ENCODE measurements at places on chromosomes 7 and 10. TPM values are rescaled to one million over a fixed set of nuclear protein-coding genes. Genes with fewer than 3 reads are reported as not detected.

GRCh38 chr10:105952153-105952552 lies 1212.4 kb downstream of the SORCS1 start:
- DNase-seq: no peak

DNA sequence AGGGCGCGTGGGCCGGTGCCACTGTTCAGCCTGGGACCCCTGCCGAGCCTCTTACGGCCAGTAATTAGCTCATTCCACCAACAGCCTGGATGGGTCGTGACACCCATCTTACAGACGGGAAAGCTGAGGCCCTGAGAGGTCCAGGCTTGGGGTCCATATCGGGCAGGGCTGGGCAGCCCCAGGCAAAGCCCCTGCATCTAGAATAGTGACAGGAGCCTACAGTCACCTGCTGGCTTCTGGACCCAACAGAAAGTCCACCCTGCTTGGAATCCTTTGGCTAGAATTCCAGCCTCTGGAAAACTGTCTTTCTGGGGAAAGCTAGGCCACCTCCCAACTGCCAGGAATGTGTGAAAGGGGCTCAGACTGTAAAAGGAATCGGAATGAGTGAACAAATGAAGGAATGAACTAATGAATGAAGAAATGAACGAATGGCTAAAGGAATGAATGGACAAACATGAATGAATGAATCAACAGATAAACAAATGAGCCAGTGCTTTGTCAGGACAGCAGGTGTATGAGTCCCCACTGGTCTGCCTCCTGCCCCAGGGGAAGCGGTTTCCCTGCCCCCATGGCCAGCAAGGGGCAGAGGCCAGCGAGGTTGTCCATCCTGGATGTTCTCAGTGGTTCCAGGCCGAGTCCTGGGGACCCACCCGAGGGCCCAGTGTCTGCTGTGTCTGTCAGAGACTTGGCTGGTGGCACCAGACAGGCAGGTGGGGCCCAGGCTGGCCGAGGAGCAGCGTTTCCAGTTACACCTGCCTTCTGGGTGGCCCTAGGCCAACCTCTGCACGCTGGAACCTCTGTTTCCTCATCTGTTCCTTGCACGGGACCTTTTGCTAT lies 24.1 kb upstream of the PDGFA start:
- DNase-seq: peak; percentile 43

DNA sequence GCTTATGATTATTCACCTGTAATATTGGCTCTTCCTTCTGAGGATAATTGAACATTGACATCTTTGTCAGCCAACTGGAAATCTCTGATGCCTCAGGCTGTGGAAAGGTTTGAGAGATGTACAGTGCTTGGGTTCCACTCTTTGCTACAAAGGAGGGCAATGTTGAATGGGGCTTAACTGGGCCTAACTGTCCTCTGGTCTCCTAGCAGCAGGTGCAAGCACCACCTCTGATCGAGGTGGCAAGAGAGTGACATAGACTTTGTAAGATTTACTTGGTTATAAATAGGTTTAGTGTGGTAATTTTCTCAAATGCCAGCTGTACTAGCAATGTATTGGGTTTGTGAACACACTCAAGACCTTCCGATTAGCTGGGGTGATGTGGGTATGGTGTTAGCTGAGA lies 21.1 kb downstream of the CYP2C8 start:
- no peak for DNase-seq

- DNase-seq: no peak
These were observed 258.4 kb downstream of the PLXNA4 start for GRCh38 chr7:132317701-132318351.

GRCh38 chr7:80830584-80831285 lies 88.1 kb downstream of the SEMA3C start:
- DNase-seq: no peak

DNA sequence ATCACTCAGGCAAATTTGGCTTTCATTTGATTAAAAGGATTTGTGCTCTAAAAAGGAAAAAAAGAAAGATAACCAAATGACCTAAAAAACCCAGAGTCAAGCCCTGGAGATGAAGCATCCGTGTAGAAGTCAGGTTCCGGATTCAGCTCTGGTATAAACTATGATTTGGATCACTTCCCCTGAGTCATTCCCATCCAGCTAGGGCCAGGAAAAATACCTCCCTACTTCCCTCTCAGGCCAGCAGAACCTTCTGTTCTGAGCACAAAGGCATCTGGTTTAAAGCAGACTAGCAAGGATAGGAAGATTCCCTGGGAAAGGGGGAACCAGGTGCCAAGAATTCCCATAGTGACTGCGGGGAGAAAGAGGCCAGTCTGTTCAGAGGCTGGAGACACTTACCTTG lies 25.7 kb upstream of the NDST2 start:
- DNase-seq: no peak

DNA sequence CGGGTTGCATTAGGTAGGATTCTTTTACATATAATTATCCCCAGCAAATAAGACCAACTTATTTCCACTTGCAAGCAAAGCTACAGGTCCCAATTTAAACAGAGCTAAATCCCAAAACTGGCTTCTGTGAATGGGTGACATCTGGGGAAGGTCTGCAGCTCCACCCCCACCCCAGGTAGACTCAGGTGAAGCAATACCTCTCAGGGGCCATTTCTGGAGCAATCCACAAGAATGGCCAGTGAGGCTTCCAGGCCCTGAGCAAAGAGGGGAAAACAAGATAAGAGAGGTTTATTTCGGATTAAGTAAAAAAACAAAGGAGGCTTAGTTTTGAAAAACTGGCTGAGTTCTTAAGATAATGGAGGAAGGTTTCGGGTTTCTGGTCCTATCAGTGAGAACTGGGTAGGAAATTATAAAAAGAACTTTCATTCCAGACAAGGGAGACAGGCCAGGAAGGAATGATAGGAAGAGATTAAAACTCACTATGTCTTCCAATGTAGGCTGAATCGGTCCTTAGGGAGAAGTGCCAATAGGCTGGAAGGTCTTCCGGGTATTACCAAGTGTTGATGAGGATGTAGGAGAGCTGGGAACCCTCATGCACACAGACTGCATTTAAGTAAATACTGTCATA lies 25.4 kb downstream of the SH3PXD2A start:
- no peak for DNase-seq

- DNase-seq: no peak
These were observed 203.1 kb upstream of the NEBL start for GRCh38 chr10:21100190-21100589.

DNA sequence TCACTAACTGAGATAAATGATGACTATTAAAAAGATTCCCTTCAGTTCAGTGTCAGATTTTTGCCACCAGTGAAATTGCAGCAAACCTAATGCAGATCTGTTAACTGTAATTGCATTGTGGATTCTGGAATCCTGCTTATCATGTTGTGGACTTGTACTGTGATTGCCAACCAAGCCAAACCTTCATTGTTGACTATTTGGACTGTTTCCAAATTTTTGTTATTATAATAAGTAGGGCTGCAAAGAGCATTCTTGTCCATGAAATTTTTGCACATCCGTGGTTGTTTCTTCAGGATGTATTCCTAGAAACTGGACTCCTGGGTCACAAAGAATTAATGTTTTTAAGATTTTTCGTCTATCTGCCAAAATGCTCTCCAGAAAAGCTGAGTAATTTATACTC lies 281.6 kb upstream of the ZMIZ1 start:
- DNase-seq: no peak

- DNase-seq: peak; percentile 47
These were observed 95.8 kb downstream of the HIP1 start for GRCh38 chr7:75642810-75643486.

DNA sequence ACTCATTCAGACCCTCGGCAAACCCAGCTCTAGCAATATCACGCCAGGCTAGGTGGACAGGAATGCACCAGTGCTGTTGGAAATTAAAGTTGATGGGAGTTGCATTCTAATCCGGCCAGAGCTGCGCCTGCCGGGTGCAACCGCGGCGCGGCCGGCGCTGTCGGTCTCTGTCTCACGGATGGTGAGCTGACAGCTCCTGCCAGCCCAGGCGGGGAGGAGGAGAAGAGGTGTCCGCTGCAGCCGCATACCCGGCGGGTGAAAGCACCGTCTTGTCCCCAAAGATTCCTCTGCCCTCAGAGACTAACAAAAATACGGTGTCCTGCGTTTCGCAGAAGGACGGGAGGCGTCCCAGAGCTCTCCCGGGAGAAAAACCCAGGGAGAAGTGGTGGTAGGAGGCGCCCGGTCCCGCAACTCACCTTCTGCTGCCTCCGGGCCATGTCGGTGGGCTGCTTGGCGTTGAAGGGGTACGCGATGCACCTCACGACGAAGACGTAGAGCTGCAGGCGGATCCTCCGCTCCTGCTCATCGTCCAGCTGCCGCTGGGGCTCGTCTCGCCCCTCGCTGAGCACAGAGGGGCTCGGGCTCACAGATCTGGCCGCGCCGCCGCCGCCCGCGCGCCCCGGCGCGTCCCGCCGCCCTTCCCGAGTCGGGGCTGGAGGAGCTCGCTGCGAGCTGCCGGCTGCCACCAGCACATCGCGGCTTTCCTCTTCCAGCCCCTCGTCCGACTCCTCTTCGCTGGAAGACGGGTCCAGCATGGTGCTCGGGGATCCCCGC lies 490 bp downstream of the CADPS2 start:
- peak; percentile 57 for DNase-seq

DNA sequence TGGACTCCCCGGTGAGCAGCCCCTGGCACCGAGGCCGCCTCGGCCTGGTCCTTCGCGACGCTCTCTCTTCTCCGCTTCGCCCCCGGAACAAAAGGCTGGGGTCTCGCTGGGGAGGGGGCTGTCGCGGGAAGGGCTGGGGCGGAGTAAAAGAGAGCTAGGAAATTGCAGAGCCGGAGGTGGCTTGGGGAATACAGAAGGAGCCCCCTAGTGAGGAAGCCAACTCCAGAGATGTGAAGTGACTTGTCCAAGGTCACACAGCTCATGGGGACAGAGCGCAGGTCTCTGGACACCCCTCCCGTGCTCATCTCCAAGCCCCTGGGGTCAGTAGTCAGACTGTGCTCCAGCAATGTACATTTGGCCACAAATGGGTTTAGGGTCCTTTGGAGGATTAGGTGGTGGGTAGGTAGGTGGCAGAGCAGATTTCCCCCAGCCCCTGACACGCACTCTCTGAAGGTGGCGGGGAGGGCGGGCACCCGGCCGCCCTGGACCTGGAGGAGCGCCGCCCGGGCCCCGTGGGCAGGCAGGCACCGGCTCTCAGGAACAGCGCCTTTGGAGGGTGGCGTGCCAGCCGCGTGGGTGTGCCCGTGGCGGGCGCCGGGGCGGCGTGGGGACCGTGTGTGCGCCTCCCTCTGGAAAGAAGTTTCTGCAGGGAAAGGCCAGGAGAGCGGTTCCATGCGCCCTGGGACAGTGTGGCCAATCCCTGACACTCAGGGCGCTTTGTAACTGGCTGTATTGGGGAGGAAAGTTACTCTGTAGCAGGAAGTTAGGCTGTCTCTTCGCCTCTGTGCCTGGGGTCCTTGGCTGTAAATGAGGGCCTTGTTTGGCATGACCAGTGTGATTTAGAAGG lies 910 bp downstream of the WIPF3 start:
- DNase-seq: peak; percentile 65

GRCh38 chr7:127666602-127667001 lies 14.6 kb downstream of the SND1 start:
- no peak for DNase-seq

GRCh38 chr7:593324-594115 lies 73.9 kb upstream of the PDGFA start:
- DNase-seq: no peak

- no peak for DNase-seq
These were observed 181.7 kb upstream of the MALRD1 start for GRCh38 chr10:18866852-18867251.

DNA sequence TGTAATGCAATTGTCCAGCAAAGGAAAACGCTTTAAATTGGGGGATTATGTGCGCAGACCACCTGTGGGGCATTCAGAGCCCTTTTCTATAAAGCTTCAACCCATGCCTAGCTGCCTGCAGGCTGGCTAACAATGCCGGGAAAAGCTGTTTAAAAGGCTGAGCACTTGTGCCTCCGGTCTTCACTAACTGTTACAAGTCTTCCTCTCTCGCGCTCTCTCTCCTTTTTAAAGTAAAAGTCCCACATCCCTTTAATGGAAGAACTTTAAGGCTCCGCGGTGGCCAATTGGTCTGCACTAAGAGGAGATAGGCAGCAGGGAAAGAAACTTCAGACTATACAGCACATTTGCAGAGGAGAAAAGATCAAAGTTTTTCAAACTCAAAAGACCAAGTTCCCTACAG lies 4.6 kb downstream of the FZD8 start:
- no peak for DNase-seq

DNA sequence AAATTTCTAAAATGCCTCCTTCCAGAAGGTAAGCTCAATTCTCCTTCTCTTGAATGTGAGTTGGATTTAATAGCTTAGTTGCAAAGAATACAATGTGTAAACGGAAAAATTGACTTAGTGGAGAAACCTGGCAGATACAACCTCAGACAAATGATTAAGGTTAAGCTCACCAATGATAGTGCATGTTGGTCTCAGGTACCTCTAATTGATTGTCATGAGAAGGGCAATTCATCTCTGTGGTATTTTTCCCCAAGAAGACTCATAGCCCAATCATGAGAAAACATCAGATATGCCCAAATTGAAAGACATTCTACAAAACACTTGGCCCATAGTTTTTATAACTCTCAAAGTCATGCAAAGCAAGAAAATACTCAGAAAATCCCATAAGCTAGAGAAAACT lies 36.2 kb upstream of the TMEM106B start:
- DNase-seq: no peak

SFRP4 gene
- total RNA-seq: 1.5 TPM

IL6 gene
- not detected for total RNA-seq

POP7 gene
- 26.8 TPM for total RNA-seq

PAX4 gene
- total RNA-seq: not detected

SUN3 gene
- 0.31 TPM for total RNA-seq

AMZ1 gene
- not detected for total RNA-seq

LAMB1 gene
- total RNA-seq: 82.0 TPM

CPXM2 gene
- 3.1 TPM for total RNA-seq

SLC13A1 gene
- total RNA-seq: 0.63 TPM

MSMB gene
- total RNA-seq: not detected

Data from mucosa of descending colon (tissue), 3 donors.